NCI-H1092 (cell line): ENCODE measurements at places on chromosomes 1 and 21.

DNA sequence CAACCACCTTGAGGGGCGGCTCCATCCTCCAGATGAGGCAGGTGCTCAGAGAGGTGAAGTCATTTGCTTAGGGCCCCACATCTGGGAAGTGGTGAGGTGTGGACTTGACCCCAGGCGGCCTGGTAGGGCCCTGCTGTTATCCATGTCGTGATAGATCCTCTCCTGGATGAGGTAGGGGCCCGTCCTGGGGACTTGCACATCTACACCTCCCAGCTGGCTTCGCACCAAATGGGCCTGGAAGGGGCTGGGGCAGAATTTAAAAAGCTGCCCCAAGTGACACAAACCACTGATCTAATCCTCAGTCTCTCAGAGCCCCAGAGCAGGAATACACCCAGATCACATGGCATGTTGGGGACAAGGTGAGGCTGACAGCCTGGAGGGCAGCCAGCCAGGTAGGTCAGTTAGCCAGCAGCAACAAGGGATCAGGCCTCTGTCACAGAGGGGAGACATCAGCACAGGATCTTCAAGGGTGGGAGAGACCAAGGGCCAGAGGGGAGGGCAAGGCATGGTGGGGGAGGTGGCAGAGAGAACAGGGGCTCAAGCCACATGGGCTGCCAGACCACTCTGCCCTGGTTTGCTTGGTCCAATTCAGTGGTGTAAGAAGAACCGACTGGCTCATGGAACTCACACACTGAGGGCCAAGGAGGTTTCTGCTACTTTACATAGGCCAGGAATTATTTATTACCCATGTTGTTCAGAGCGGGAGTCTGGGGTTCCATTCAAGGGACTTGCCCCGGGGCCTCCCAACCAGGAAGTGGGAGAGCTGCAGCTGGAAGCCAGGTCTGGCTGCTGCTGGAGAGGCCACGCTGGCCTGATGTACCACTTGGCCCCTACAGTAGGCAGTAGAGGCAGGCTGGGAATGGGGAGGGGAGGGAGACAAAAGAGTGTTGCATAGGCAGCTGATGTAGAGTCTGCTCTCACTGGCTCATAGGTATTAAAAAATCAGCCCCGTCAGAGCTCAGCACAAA, 12.1 kb downstream of the LRP8 start:
- no peak for DNase-seq

GRCh38 chr1:33460947-33461629, 11.4 kb upstream of the ZSCAN20 start:
- DNase-seq, result no peak

DNA sequence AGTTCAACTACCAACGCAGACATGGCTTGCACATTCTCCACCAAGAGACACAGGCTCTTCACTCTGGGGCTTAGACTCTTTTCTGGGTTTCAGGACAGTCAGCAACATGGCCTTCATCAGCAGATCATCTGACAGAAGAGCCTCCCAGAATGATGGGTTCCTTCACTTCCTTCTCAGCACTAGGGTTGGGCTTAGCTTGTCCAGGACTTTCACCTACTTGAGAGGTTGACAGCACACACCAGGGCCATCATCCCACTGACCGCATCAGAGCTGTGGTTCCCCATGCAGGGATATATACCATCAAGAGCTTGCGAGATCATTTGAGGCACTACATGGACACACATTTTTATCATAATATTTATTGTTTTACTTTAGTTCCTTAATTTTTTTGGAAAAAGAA, 10.4 kb upstream of the NCF2 start:
- DNase-seq, result no peak

GRCh38 chr1:237671262-237671661, 219.5 kb downstream of the ZP4 start:
- no peak for DNase-seq

- no peak for DNase-seq
Observed at GRCh38 chr21:41327753-41328152, 11.2 kb downstream of the FAM3B start.

DNA sequence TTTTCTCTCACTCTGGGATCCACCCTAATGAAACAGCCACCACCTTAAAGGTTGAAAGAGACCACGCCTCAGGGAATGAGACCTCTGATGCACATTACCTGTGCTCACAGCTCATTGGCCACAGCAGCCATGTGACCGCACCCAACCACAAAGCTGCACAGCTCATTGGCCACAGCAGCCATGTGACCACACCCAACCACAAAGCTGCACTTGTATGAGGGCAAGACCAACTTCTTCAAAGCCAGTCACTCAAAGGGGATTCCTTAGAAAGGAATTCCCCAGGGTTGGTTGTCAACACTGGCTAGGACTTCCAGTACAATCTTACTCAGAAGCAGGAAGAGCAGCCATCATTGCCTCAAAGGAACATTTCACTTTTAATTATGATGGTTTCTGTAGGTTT, 43.6 kb upstream of the PDE9A start:
- no peak for DNase-seq
